ENCODE measurements at places on chromosomes 1 and 21.

DNA sequence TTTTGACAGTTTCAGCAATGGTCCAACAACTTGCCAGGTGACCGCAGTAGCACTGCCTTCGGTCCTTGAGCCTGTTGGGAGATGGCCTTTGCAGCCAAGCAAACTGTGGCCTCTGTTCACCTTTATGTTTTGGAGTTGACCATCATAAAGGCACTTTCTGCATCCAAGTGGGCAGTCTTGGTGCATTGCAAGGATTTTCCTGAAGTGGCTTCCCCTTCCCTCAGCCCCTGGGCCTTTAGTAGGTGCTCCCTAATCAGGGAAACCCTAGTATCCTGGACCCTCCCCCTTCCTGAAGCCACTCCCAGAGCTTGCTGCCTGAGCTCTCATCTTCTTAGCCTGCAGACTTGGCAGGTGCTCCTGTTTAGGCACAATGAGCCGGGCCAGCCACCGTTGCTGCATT, 140.2 kb downstream of the TRABD2B start:
- DNase-seq, result no peak

DNA sequence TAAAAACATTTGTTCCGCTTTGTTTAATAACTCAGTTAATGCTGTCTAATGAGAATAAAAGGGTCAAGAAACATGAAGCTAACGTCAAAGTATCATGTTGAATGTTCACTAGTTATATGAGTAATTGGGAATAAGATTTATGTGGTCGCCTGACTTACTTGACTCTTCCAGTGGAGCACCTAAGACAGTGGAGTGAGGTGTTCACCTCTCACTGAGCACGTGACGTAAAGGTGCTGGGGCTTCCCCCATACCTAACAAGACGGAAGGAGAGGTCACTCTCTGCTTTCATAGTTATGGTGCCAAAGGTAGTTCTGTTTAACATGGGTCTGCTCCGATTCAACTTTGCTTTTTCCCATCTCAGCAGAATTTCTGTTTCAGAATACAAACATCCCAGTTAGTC, 686 bp downstream of the KMO start:
- DNase-seq, result no peak

DNA sequence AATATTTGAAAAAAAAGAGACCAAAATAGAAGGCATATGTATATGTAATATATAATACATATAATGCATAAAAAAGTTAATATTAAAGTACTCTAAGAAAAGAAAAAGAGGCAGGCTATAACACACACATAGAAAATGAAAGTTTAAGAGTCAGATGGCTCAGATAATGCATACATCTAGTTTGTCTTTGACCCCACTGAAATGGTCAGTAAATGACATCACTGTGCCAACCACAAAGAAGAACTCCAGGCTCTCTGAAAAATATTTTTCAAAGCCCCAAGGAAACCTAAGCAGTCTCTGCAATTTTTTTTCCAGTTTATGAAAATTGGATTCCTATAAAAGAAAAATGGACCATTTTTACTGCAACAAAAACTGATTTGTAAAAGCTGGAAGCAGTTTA, 55.4 kb upstream of the SCYL3 start:
- DNase-seq, result no peak

GRCh38 chr1:5001466-5001865, 347.1 kb downstream of the AJAP1 start:
- no peak for DNase-seq

DNA sequence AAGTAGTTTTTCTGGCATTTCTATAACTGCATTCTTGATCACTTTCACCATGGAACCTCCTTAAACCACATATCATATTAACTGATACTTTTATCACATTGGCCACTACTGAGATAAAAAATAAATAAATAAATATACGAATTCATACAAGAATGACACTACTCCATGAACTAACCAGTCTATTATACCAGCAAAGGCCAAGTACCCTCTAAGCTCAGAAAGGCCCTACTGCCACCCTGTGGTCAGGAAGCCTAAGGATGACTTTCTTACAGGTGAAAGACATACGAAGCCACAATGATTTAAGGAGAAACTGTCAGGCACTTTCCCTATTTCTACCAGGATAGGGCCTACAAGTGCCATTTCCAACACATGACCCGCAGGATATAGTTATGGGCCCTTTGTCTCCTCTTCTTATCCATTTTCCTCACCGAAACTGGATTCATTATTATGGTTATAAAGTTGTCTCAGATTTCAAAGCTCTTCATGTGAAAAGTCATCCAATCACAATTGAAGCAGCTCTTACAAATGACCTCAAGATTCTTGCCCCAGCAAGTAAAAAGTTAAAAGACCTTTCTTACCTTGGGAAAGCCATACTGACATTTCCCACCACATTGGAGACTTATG, 23.9 kb downstream of the DNAJC8 start:
- DNase-seq, result peak; percentile 38

DNA sequence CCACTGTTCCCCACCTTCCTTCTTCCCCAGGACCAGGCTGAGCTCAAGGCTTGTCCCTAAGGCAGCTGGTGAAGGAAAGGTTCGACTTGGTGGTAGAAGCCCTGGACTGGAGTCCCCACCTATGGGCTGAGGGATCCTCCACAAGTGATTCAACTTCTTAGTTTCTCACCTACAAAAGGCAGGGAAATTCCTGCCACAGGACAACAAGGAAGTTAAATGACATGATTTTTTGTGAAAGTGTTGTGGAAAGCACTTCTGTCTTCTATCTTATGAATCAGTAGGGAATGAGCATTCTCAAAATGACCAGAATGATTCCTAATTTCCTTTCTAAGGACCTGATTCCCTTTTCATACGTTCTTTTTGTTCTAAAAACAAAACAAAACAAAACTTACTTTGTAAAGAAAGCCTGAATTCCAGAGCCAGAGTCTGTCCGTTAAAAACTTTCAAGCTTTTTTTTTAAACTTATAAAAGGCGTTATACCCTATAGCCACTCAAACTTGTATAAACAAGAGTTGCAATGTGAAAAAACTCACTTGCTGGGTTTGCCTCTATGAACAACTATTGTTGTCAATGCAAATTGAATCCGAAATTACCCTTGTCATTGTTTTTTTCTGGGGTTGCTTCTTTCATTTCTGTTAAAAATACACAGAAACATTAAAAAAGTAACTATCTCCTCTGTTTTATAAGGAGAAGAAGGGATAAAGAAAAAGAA, 12.2 kb downstream of the KCNJ15 start:
- DNase-seq, result no peak

DNA sequence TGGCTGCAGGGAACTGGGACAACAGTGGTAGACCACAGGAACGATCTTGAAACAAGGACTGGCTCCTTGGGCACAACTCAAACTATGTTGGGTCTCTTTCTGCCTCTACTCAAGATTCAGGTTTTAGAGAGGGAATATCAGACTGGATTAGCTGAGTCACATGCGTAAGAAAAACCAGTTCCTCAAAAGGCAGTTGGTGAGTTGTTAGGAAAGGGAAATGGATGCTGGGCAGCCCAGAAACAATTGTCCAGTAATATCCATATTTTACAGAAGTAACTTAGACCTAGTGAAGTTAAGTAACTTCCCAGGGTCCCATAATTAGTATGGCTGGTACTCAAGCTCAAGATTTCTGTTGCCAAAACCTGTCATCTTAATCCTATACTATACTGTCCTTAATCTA, 27.0 kb upstream of the TMEM39B start:
- no peak for DNase-seq

All from frontal cortex (tissue), 4 donors.